Suppressor macrophage treated with lipopolysaccharide for 1 hour (primary cell): ENCODE measurements at places on chromosomes 4 and X.
A peak's percentile ranks its signal among the peaks of the same experiment; 100 is the strongest.

DNA sequence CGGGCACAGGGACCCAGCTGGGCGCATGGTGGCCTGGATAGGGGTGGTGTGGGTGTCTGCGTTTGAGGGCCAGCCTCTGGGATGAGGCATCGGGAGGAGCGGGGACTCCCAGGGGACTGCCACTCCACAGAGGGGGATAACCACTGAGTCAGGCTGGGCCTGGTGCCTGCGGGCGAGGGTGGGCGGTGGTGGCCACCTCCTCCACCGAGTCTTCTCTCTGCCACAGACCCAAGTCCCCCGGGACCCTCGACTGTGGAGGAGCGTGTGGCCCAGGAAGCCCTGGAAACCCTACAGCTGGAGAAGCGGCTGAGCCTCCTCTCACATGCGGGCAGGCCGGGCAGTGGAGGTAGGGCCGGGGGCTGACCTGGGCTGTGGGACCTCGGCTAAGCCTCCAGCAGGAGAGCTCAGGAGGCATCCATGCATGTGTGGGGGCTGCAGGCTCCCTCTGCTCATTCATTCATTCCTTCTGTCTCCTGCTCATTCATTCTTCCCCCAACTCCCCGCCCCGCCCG, 26.4 kb downstream of the DOK7 start:
- peak; percentile 83 for DNase-seq

DNA sequence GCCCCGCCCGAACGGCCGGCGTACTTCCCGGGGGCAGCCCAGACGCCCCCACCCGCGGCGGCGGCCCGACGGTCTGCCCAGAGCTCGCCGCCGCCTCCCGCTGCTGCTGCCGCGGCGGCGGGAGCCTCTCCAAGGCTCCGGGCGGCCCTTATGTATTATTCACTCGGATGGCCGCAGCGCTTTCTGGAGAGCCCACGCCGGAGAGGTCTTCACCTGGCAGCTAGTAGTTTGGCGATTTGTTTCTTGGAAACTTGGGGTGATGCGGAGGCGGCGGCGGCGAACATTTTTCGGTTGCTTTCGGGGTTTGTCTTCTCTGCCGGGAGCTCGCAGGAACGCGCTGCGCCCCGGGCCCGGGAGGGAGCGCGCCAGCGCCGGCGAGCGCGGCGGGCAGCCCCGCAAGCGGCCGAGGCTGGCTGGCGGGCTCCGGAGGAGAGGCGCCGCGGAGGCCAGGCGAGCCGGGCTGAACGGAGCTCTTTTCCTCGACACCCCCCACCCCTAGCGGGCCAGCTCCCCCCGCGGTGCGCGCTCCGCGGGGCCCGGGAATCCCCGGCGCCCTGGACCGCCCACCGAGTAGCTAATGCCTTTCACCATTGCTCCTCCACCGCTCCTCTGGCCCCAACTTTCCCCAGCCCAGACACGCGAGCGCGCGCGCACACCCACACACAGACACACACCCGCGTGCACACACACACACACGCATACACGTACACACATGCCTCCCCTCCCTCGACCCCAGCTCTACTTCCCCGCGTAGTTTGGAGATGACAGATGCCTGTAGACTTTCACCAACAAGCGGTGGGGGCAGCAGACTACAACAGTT, 113.5 kb downstream of the DHX15 start:
- DNase-seq, result no peak

GRCh38 chr4:136516371-136516770, 1015.9 kb downstream of the PCDH18 start:
- no peak for DNase-seq

DNA sequence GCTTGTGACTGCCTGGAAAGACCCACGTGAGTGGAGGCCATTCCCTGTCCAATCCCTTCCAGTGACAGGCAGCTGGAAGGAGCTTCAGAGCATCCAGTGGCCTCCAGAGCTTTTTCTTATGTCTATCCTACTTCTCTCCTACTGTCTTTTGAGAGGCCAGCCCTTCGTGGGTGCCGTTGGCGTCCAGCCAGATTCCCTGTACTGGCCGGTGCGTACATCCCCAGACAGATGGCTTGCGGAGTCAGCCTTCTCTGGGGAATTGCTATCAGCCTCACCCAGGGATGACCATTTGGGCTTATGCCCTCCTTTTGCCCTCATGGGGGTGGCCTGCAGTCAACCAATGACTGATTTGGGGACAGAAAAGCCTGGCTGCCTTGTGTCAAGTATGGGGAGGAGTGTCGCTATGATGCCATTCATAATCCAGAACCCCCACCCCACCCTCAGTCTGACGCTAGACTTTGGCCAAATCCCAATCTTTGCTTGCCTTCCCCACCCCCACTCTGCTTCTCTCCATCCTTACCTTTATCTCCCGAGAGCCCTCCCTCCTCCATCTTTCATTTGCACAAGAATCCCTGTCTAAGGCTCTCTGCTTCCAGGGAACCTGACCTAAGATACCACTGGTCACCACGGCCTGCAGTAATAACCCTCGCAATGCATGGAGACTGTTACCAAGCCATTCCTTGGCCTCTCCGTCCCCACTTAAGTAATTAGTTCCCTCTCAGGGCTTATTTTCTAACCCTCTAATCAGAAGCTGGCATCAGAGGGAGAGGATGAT, 150.3 kb upstream of the BCOR start:
- no peak for DNase-seq

DNA sequence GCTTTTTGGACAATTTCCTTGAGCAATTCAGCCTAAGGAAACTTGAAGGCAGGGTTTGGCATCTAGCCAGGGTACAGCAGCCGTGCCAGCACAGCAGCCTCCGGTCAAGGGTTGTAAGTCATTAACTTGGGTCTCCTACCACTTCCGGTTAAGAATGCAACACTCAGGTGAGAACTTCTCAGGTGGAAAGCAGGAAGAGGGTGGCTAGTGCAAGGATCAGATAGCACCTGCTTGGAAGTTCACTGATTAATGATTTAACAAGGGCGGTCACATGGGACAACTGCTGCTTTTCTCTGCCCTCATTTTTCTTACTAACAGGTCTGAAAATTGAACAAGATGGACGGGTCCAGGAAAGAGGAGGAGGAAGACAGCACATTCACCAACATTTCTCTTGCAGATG, 30.1 kb upstream of the SCOC start:
- DNase-seq, result no peak

GRCh38 chrX:101415180-101416145, 7.4 kb downstream of the HNRNPH2 start:
- peak; percentile 76 for DNase-seq

GRCh38 chr4:119139822-119140252, 4.2 kb downstream of the MYOZ2 start:
- no peak for DNase-seq

DNA sequence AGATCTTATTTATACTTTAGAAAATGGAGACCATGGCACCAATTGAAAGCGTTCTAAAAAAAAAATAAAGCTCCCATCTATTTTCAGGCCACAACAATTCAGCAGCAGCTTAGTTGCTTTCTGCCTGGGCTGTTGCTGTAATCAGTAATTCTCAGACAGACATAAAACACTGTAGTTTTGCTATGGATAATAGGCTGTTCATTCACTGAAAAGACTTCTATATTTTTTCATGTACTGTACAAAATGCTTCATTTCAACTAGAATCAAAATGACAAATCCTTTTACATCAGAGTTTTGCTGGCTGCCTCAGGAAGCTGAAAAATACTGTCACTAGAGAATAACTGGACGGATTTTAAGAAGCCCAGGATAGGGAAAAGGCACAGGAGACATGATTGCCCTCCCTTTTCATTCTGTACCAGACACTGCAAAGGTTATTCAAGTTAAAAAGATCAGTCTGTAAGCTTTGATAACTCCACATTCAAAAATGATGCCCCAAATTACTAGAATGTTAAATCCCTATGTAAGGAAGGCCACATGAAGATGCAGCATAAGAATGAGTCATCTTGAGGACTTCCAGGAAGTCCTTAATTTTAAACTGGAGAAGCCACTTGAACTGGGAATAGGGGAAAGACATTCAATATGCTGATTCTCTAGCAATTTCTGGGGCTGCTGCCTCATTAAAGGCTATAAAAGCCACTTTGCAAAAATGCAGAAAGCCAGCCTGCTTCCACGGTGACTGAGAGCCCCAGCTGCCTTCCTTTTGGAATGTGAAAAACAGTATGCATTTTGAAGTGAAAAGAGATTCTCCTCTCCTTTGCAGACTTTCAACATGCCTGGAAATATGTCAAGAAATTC, 403.2 kb upstream of the RASGEF1B start:
- DNase-seq, result no peak

DNA sequence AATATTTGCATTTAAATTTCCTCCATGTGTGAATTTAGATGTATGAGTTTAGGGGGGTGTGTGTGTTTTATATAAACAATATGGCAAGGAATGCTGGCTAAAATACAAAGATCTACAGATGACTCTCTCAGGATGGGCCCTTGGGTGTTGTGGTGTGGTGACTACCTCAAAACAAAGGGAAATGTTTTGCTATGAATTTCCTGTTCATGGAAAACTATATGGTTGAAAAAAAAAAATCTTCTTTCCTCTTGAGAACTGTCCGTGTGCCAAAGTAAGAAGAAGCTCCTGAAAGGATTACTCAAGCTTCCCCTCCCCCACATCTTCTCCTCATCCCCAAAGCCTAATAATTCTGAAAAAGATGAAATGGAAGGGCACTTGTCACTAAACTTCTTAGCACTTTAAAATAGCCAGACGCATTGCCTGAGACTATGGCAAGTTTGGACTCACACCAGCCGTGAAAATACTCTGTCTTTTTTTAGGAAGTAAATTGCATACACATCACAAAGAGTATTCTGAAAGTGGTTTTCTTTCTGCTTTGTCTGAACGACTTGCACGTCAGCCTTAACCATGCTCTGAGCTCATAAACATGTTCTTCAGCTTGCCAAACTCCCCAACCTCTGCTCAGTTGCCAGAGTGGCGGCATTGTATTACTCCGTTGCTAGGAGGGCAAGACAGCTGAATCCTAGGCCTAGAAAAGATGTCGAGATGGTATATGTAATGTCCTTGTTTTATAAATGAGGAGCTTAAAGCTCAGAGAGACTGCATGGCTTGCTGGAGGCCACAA, 250.4 kb upstream of the JADE1 start:
- peak; percentile 40 for DNase-seq

GRCh38 chr4:14441561-14441960, 560.7 kb upstream of the CPEB2 start:
- DNase-seq, result no peak

GRCh38 chrX:42755815-42756214, 22.1 kb downstream of the PPP1R2C start:
- DNase-seq, result no peak

DNA sequence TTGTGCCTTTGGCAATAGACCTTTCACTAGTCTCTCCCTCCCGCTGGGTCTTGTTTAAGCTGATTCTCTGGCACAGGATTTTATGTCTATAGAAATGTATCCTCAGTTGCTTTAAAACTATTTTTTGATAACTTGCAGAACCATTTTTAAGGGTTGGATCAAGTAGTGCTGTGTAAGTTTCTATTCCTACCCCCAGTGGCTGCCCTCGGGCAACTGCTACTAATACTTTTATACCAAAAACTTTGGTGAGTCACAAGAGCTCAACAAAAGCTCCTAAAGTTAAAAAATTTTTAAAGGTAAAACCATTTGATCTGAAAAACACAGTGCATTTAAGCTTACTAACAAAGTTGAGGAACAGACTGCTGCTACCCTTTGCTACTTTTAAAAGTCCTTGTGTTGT, 1460.6 kb upstream of the PCDH7 start:
- DNase-seq, result no peak

DNA sequence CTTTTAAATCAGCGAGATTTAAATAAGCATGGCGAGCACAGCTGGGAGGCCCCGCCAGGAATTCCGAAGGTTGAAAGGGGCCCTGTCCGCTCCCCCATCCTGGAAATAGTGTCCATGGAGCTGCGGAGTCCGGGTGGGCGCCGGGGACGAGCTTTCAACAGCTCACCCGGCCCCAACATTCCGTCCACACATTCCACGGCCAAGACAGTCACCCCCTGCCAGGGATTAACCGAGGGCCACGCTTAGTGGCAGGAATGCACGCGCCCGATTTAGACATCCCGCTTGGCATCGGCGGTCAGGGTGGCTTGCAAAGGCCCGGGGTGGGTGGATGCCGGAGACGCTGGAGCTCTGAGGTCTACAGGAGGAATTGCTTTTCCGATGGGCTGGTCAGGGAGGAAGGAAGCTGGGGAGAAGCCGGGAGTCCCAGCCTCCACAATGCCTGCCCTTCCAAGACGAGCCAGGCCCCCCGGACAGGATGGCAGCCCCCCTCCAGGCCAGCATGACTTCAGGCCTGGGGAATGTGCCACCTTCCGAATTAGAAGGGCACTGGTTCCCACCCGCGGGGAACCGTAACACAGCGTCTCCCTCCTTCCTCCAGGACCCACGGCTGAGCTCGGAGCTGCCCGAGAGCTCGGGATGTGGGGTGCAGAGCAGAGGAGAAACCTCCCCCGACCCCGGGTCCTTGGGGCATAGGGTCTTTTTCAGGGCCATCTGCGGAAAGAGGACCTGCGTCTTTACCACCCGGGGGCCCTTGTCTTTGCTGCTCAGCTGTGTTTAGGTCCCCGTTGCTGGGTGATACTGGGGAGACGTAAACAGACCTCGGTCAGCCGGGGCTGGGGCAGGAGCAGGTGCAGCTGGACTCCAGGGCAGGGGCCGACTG, 26.9 kb upstream of the PPP2R3B start:
- DNase-seq, result no peak

GRCh38 chrX:1535241-1536041, 1.5 kb downstream of the P2RY8 start:
- DNase-seq, result peak; percentile 82

DNA sequence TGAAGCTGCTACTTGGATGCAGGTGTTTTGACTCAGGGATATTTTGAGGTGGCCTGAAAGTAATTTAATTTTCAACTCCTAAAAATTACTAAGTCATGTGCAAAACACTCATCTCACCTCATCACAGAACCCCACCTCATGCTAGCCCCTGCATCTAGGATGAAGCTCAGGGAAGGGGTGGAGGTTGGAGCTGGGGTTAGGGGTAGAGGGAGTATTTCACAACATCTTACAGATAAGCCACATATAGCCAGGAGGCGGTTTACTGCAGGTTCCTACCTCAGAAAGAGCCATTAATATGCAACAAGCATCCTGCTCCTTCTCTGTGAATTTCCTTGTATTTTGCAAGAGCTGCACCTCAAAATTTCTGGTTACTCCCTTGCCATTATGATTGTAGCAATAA, 70.5 kb upstream of the TSPAN5 start:
- no peak for DNase-seq

DNA sequence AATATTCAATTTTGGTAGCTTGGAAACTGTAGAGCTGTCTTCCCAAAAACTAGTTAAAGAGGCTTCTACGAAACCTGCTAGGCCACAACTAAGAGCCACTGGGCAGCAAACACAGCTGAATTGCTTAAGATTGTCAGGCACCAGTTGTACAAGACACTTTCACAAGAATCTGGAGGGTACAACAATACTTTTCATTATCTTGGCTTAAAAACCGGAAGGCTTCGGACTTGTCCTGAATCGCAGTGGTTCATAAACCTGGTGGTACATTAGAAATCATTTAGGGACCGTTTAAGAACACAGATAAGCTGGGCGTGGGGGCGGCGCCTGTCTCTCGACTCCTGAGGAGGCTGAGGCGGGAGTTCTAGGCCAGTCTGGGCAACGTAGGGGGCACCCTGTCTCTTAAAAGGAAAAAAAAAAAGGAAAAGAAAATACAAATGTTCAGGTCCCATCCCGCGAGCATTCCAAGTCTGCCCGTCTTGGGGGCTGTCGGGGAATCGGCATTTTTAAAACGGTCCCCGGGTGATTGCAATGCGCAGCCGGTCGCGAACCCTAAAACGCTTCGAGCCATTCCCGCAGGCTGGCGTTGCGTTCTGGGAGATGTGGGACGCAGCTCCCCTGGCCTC, 763 bp downstream of the PYURF start:
- peak; percentile 42 for DNase-seq
